ENCODE measurements at places on chromosomes 13 and 19. TPM values are rescaled to one million over a fixed set of nuclear protein-coding genes. Genes with fewer than 3 reads are reported as not detected.

Gene SYNGR4
- total RNA-seq: not detected

Gene ATP4A
- total RNA-seq: not detected

Gene SSC5D
- total RNA-seq: 0.19 TPM

Gene OXGR1
- not detected for total RNA-seq

Gene THSD1
- total RNA-seq: 80.3 TPM

Gene SPACA4
- not detected for total RNA-seq

Gene PSG2
- not detected for total RNA-seq

Gene IZUMO4
- 0.65 TPM for total RNA-seq

Gene ZIC5
- total RNA-seq: under 0.01 TPM

Gene CEACAM3
- total RNA-seq: not detected

Gene DHDH
- total RNA-seq: not detected

Gene PSG6
- total RNA-seq: not detected

Gene CACNG7
- not detected for total RNA-seq

Gene ZNF229
- total RNA-seq: 14.6 TPM

Gene PSG11
- total RNA-seq: not detected

Gene ADGRE3
- not detected for total RNA-seq

Gene KIR2DL4
- total RNA-seq: not detected

Gene AMER2
- total RNA-seq: not detected

Gene WDR88
- total RNA-seq: not detected

Gene WASF3
- total RNA-seq: 19.4 TPM

Gene ZNF90
- total RNA-seq: 0.84 TPM

Gene CACNG6
- total RNA-seq: 0.84 TPM

Gene SMIM44
- not detected for total RNA-seq

Gene SBK3
- total RNA-seq: 0.74 TPM
